ENCODE measurements at places on chromosomes 1 and 21. TPM values are rescaled to one million over a fixed set of nuclear protein-coding genes. Genes with fewer than 3 reads are reported as not detected.

Gene TRIM62
- 5.7 TPM for polyA plus RNA-seq

Gene MYCL
- 2.5 TPM for polyA plus RNA-seq

Gene ZNF648
- polyA plus RNA-seq = 0.16 TPM

Gene OR14A16
- not detected for polyA plus RNA-seq

DNA sequence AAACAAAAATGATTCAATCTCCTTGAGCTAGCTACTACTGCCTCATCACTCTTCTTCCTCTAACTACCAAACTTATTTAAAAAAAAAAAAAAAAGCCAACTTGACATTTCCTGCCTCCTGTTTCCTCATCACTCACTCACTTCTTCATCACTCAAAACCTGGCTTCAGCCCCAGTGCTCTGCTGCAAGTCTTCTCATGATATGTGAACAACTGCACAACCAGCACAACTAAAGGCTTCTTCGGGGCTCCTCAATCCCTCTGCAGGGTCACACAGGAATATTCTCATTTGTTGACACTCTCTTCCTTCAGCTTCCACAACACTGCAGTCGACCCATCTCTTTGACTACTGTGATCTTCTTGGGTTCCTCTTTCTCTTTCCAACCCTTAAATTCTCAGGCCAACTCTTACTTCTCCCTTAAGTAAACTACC is 7.6 kb downstream of the MTF1 start:
- no peak for DNase-seq

DNA sequence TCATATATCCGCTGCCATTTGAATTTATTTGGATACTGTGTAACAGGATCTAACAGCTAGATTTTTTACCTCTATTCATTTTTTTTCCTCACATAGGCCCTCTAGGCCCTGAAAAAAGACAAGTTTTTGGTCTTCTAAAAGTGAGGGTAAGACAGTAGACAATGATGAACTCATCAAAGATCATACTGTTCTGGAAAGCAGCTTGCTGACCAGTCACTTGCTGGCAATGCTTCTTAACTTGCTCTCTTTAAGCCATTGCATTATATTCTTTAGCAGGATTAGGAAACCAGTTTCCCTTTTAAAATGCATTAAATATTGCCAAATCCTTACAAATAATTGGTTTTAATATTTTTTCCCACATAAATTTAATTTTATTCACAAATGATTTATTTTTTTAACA is 65.5 kb downstream of the SYT14 start:
- DNase-seq = no peak

GRCh38 chr1:205523891-205524793 is 19.7 kb downstream of the CDK18 start:
- no peak for DNase-seq

GRCh38 chr1:64744492-64745180 is at the start of gene RAVER2:
TSS of gene RAVER2 (plus strand) at chr1:64745075. CDS start at chr1:64745173, 98 bp downstream.
- DNase-seq = no peak

- DNase-seq = no peak
Measured at GRCh38 chr1:30310966-30311742, 412.2 kb downstream of the MATN1 start.

GRCh38 chr1:243495442-243496186 is 239.8 kb downstream of the SDCCAG8 start:
- no peak for DNase-seq

GRCh38 chr1:231857609-231858135 is 231.1 kb downstream of the DISC1 start:
- no peak for DNase-seq

GRCh38 chr21:38075833-38076587 is 159.8 kb upstream of the KCNJ6 start:
- DNase-seq = peak; percentile 24

DNA sequence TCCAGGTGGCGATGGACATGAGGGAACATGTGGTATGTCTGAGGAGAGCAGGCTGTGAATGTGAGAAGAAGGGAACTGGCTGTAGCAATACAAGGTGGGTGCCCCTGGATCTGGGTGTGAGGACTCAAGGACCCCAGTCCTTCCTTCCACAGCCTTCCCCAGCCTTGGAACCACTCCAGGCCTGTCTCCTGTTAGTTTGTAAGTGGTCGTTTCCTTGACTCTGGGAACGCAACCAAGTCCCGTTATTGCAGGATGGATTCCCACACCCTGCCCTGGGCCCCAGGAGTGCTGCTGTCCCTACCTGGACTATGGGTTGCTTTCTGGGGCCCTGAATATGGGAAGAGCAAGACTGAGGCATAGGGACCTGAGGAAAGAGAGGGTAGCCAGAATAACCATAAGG is 47.2 kb upstream of the VANGL1 start:
- DNase-seq = no peak

DNA sequence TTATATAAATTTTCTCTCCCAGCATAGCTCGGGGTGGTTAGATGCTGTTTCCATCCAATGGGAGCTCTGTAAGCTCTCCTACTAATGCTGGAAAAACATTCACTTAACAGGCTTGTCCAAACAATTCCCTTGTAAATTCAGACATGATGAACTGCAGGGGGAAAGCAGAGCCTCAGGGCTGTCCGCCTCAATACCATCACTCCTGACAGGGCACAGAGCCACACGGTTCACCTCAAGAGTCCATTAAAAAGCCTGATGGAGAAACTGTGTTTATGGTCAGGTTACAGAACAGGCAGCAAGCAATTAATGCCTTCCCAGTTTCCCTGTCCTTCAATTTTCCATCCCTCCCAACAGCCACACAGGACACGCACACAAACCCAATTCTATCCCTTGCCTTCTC is 171.0 kb downstream of the BRINP2 start:
- DNase-seq = no peak

Measured in forelimb muscle (tissue), 1 donor.